ENCODE measurements at places on chromosomes 16 and 17.

- no peak for DNase-seq
These were observed 128.7 kb downstream of the TANGO6 start for GRCh38 chr16:68972013-68972412.

GRCh38 chr17:3750926-3751325, 27.2 kb downstream of the HASPIN start:
- no peak for DNase-seq

DNA sequence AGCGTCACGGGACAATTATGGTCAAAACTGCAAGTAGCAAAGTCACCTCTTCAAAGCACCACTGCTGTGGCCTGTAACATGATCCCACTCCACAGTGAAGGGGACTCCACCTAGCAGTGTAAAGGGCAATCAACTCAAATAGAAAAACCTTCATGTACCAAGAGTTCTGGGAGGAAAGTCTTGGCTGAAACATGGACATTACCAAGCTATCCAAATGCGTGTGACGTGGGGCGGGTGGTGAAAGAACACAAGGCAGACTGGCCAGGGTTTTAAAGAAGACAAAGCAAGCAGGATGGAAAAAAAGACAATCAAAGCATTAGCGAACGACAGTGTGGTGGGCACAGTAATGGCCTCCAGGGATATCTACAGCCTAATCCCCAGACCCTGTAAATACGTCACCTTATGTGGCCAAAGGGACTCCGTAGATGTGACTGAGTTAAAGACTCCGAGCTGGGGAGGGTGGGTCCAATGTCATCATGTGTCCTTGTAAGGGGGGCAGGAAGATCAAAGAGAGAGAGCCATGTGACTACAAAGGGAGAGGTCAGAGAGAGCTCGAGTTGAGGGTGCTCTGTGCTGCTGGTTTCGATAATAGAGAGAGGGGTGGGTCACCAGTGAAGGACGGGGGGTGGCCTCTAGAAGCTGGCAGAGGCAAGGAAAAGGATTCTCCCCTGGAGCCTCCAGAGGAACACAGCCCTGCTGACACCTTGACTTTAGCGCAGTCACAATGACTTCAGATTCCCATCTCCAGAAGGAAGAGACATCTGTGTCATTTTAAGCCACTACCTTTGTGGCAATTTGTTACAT, 6.0 kb downstream of the HSDL1 start:
- no peak for DNase-seq

- DNase-seq: no peak
These were observed 118.7 kb upstream of the CDH5 start for GRCh38 chr16:66247516-66248481.

- no peak for DNase-seq
These were observed 36.1 kb downstream of the RNF112 start for GRCh38 chr17:19447085-19447583.

DNA sequence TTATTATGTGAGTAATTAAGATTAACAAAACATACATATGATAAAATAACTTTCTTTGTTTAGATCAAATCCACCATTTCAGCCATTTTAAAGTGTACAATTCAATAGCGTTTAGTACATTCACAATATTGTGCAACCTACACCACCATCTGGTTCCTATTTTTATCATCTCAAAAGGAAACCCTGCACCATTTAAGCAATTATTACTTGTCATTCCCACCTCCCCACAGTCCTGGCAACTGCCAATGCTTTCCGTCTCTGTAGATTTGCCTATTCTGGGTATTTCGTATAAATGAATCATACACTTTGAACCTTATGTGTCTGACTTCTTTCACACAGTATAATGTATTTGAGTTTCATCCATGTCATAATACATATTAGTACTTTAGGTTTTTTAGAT, 162.5 kb upstream of the CNTNAP4 start:
- DNase-seq: no peak

DNA sequence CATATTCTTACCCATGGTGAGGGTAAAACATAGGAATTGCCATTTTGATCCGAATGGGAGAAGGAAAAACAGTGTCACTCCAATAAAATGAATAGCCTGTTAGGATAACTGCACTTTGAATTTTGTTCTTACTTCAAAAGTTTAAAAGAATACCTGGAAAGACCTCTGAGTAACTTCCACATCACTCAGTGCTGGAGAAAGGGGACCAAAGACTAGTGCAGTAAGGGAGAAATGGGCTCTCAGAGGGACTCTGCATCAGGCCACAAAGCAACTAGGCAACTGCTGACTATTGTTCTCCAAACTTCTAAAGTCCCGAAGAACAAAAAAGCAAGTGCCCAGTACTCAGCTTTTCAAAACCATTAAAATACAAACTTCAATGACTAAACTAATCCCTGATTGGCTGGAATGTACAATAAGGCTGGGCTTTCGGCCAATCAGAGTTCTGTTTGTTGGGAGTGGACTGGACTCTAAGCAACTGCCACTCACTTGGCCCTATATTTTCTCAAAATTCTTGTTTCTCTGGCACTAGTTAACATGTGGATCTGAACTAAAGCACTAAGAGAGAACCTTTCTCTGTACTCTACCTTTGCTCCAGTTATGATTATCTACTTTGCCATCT, 6.2 kb downstream of the DNAJC7 start:
- no peak for DNase-seq

DNA sequence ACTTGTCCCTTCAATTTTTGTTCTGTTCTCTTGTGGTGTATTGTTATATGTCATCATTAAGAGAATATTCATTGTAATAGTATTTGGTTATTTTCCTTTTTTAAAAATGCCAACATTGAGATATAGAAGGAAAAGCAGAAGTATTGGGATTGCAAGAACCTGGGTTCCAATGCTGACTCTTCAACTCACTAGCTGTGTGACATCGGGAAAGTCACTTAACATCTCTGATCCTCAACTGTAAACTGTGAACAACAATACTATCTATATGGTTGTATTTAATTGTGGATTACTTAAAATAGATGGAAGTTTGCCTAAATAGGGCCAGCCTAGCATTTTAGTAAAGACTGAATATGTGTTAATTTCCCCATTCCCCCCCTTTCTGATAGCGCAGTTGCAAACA, 55.8 kb downstream of the TMEM186 start:
- DNase-seq: no peak

DNA sequence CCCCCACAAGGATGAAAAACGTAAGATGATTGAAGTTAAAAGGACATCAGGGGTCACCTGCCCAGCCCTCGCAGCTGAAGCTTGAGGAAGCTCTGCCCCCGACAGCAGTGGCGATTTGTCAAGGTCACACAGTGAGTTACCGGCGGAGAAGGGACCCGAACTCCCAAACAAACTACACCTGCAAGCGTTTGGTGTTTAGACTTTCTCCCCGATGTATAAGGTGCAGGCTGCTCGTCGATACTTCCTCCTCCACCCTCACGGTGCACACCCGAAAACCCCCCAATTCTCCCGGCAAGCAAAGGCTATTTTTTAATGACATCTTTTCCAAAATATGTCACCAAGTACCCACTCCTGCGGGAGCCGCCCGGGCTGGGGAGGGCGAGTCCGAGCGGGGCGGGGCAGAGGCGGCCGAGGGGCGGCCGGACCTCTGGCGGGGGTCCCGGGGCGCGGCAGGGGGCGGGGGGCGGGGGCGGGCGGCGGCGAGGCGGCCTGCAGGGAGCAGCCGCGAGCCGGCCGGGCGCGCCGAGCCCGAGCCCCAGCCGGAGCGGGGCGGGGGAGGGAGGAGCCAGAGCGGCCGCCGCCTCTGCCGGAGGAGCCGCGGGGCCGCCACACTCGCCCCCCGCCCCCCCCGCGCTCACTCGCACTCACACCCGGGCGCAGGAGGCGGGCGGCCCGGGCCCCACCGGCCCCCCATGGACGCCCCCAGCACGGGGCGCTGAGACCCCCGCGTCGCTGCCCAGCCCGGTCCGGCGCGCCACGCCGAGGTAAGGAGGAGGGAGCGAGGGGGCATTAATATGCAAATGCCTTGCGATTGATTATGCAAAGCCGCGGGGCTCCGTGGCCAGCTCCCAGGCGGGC, at the start of gene THRA:
TSS of gene THRA (plus strand) at position 637 of the 858 bp plus-strand sequence. CDS start 11,524 bp downstream, outside the sequence.
- peak; percentile 61 for DNase-seq

- no peak for DNase-seq
These were observed 641 bp downstream of the SBK1 start for GRCh38 chr16:28292731-28293600.

DNA sequence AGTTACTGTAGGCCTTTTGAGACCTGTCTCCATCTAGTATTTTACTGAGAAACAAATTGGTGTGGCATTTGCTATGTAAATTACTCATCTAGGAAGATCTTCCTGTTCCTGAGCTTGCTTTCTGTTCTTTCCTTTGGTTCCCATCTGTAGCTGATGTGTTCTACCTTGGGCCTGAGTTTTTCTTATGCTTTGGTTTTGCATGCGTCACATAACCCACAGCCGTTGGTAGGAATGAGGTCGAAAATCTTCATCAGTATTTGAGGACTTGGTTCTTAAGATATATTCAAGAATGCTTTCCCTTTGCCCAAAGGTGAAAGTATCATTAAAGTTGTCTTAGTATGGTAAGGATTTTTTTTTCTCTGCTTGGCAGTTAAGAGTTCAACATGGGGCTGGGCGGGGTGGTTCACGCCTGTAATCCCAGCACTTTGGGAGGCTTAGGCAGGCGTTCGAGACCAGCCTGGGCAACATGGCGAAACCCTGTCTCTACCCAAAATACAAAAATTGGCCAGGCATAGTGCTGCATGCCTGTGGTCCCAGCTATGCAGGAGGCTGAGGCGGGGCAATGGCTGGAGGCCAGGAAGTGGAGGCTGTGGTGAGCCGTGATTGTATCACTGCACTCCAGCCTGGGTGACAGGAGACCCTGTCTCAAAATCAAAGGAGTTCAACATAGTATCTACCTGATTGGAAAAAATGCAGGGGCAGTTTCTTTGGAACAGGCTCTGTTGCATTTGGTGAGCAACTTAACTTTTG, 28.8 kb downstream of the IST1 start:
- no peak for DNase-seq

GRCh38 chr16:17467923-17468540, 2.7 kb downstream of the XYLT1 start:
- no peak for DNase-seq

GRCh38 chr17:65633988-65634387, 72.5 kb upstream of the AXIN2 start:
- no peak for DNase-seq

DNA sequence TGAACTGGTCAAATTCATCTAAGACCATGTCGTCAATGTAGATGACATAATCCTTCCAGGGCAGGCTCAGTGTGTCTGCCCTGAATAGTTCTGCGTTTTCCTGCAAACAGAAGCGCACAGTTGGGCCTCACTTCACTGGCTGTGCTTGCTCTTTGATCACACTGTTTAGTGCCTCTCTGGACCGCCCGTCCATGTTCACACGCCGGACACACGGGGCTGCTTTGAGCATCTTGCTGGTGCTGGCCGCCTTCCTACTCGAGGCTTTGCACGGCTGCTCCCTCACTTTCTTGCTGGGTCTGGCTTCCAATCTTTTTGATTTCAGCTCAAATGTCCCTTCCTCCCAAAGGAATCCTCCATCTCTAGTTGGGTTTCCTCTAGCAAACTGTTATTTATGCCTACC, 37.4 kb downstream of the DNAH17 start:
- DNase-seq: no peak
